Spinal cord (tissue), 10 donors: ENCODE measurements at places on chromosomes 16 and 17. TPM values are rescaled to one million over a fixed set of nuclear protein-coding genes. Genes with fewer than 3 reads are reported as not detected.

The KRT36 gene
- total RNA-seq = not detected

The NACA2 gene
- total RNA-seq = 0.28 TPM

The SCNN1G gene
- 0.28 TPM for total RNA-seq

The SHISA9 gene
- total RNA-seq = 9.5 TPM

The CDH8 gene
- 70.7 TPM for total RNA-seq

The NOG gene
- total RNA-seq = 7.6 TPM

The NT5M gene
- total RNA-seq = 7.7 TPM

DNA sequence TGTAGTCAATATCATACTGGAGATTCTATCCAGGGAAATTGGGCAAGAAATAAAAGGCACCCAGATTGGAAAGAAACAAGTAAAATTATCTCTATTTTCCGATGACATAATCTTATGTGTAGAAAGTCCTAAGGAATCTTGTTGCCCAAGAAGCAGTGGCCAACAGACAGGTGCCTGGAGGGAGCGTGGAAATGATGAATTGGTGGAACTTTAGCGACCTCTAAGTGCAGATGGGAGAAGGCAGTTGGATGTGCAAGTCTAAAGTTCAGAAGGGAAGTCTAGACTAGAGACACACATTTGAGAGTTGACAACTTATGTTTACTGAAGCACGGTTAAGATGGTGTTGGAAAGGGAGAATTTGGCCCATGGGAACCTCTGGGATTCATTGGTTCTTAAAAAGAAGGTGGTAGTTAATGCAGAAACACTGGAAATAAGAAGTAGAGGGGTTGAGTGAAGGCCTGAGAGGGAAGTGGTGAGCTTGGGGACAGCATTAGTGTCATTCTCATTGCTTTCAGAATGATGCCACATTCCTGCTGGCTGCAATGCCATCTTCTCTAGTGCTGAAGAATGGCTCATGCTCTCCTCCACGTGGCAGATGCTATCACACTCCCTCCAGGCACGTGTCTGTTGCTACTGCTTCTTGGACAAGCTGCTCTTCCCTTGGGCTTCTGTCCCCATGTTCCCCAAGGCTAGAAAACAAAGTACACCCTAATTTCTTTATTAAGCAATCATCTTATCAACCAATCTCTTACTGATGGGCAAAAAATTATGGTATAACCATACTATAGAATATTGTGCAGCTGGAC lies 24.0 kb downstream of the TAT start:
- no peak for DNase-seq

DNA sequence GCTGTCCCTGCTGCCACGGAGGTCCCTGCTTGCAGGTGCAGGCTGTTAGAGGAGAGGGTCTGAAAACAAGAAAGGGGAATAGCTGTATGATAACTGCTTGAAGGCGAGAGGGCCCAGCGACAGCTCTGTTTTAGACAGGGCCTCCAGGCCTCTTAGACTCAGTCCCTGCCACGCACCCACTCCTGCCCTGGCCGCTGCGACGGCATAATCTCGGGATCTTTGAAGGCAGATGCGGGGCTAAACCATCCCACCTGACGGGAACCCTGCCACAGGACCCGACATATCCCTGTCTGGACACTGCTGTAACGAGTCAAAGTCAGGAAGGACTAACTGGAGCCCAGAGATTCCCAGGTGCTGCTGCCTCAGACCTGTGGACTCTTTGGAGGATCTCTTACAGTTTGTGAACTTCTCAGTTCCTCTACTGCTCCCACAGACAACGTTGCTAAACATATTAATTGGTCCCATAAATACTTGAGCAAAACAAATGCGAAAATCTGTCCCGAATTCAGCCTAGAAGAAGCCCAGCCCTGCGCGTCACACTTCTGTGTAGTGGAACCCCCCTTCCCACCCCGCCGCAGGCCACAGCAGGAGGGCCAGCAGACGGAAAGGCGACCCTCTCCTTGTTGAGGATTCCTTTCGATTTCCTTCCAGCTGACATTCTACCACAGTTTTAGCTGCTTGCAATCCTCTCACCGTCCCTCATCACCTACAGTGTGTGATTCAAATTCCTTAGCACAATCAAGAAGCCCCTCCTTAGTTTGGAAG lies 998 bp upstream of the TMEM11 start:
- no peak for DNase-seq

DNA sequence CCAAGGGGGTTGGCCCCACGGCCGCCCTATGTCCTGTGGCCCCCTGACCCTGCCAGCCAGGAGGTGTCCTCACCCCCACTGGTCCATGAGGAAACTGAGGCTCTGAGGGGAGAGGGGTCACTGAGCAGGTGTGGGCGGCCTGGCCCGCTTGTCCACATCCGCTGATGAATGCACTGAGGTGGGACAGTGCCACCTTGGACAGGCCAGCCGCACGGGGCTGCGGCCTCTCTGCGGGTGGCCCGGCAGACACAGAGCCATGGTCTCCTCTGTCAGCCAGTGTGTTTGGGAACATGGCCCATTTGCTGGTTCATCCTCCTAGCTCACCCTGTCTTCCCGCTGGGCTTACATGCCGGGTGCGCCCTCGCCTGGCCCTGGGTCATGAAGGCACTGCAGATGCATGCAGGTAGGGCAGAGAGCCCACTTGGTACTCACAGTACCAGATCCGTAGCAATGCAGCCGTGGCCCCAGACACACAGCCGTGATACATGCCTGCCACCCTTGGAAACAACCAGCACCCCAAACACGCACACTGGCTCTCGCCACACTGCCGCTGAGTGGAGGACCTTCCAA lies 93.9 kb downstream of the ENGASE start:
- no peak for DNase-seq

DNA sequence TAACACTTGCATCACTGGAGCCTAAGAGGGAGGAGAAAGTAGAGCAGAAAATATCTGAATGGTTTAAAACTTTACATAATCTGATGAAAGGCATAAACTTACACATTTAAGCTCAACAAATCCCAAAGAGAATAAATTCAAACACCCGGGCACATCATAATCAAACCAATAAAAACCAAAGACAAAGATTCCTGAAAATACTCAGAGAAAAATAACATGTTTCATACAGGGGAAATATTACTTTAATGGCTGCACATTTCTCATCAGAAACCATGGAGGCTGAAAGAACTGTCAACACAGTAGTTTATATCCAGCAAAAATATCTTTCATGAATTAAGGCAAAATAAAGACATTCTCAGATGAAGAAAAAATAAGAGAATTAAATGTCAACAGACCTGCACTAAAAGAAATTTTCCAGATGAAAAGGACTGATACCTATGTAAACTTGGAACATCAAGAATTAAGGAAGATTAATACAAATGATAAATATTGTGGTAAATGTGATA lies 34.2 kb downstream of the C16orf87 start:
- DNase-seq = no peak

DNA sequence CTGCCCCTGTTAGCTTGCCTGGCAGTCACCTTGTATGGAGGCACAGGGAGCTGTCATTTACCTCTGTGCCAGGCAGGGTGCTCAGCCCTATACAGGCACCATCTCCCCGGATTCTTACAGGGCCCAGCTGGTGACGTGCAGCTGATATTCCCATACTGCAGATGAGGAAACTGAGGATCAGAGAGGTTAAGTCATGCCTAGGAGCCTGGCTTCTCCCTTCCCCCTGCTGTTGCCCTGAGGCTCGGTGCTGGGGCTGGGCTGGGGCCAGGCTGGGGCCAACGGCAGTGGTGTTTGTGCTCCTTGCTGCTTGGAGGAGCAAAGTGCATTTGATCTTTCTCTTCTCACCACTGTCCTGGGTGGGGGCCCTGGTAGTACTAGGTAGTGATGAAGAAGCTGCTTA lies 54.7 kb upstream of the IL34 start:
- no peak for DNase-seq

DNA sequence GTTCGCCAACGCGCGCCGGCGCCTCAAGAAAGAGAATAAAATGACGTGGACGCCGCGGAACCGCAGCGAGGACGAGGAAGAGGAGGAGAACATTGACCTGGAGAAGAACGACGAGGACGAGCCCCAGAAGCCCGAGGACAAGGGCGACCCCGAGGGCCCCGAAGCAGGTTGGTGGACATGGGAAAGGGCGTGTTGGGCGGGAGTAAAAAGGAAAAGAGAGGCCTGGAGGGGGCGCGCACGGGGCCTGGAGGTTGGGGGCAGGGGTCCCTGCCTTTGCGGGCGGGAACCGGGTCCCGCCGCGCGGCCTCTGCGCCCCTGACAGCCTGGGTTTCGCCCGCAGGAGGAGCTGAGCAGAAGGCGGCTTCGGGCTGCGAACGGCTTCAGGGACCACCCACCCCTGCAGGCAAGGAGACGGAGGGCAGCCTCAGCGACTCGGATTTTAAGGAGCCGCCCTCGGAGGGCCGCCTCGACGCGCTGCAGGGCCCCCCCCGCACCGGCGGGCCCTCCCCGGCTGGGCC lies 2.1 kb downstream of the IRX5 start:
- no peak for DNase-seq

GRCh38 chr17:2064980-2065785 lies 10.3 kb downstream of the HIC1 start:
- peak; percentile 24 for DNase-seq

DNA sequence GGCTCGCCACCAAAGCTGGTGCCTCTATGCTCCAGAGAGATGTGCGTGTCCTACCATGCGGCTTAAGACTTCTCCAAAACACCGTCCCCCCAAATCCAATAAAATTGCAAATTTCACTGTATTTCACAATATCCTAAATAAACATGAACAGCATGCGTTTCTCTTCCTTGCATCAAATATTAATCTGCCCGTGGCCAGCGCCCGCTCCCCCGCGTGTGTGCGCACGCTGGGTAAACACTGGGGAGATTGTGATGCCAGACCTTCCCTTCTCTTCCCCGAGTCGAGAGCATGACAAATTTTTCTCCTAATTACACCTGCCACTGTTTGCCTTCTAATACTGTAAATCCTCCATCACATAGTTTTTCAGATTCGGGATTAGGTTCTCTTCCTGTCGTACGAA lies 148.1 kb downstream of the MRM1 start:
- DNase-seq = no peak

- no peak for DNase-seq
These were observed 45.7 kb downstream of the VAT1L start for GRCh38 chr16:77833921-77834634.

DNA sequence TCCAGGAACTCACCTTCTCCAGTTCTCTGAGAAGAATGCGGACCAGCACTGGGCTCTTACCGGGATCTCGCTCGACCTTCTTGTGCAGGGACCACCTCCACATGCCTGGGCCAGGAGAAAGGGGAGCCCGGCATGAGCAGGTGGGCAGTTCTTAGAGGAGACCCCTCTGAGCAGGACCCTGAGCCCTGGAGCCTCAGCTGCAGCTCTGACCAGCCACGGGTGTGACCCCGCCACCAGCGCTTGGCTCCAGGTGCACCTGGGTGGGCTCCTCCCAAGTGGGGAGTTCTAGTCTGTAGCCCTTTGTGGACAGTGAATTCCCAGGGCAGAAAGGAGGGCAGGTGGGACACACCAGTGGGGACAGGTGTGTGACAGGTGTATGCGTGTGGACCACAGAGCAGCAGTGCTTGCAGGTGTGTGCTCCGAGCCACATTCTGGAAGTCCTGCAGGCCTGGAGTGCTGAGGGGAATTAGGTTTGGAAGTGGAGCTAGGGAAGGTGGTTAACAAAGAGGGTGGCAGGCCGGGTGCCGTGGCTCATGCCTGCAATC lies 28.9 kb downstream of the PIK3R6 start:
- DNase-seq = no peak

DNA sequence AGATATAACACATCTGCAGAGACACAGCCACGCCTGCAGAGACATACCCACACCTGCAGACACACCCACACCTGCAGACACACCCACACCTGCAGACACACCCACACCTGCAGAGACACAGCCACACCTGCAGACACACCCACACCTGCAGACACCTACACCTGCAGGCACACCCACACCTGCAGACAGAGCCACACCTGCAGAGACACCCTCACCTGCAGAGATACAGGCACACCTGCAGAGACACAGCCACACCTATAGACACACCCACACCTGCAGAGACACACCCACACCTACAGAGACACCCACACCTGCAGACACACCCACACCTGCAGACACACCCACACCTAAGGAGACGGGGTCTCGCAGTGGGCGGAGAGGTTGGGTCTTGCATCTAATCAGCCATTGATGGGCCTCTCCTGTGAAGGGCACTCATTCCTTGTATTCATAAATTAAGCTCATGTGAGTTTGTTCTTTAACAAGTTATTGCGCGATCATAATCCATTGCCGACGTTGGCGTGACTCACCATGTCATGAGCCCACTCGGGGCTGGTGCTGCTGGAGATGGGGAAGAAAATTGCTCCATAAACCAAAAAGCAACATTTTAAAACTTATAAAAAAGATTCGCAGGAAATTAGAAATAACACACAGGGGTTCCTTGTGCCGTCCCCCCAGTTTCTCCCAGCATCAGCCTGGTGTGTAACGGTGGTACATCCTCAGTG lies 28.9 kb upstream of the CDH15 start:
- no peak for DNase-seq

- no peak for DNase-seq
These were observed 43.6 kb upstream of the CCDC182 start for GRCh38 chr17:57788725-57789124.

- no peak for DNase-seq
These were observed 3.1 kb upstream of the SOX9 start for GRCh38 chr17:72117535-72118334.
